Cortex of kidney (tissue), 1 donor: ENCODE measurements at places on chromosomes 3 and 15.

DNA sequence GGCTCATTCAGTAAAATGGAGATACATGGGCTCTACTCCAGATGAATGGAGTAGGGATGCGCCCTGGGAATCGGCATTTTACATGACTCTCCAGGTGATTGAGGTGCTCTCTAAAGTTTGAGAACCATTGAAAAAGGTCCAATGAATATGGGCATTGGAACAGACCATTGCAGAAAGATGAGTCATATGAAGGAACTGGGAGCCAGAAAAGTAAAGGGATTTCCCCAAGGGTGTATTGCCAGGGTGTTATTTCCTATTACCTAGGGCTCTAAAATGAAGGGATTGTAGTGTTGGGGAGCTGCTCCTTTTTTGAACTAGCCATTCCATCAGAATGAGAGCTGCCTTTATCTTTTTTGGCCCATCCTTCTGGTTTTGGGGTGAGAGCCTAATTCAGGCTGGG lies 21.7 kb downstream of the CLDN11 start:
- no peak for DNase-seq

- no peak for DNase-seq
These were observed 80.9 kb downstream of the FRMD4B start for GRCh38 chr3:69305011-69305410.

- no peak for DNase-seq
These were observed 81.5 kb upstream of the DAZL start for GRCh38 chr3:16686679-16687078.

DNA sequence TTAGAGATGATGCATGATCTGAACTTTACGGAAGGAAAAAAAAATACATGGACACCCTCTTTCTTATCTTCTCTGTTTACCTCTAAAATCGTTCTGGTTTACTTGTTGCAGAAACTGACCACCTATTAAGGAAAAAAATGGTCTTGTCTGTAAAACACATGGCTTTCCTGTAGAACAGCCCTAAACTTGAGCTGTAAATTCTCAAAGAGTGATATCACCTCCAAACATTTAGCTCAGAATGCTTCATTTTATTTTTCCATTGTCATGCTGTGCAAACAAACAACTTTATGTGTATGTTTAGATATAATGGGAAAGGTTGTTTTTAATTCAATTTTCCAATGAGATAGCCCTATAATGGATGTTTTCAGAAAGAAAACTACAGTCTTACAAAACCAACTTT lies 237.4 kb upstream of the NR2F2 start:
- DNase-seq: no peak

GRCh38 chr3:56415652-56416051 lies 52.6 kb downstream of the ERC2 start:
- DNase-seq: no peak

DNA sequence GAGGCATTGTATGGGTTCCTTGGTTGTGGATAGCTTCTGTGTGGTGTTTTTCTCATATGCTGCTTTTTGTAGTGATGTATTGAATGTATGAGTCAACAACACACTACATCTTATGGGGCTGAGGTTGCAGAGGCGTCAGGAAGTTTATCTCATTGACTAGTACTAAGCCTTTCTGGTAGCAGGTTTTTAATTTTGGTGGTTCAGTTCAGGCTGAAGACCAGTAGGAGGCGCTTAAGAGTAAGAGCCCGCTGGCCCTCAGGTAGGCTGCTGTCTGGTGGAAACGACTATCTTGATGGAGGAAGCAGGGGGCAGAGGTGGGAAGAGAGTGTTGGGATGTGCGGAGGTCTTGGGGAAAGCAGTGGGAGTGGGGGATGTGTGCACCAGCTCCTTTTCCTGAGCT lies 62.4 kb downstream of the RTP4 start:
- DNase-seq: no peak

GRCh38 chr3:69999140-70000027 lies at the start of gene SAMMSON:
Gene SAMMSON (plus strand): TSS chr3:69999733.
- DNase-seq: no peak

DNA sequence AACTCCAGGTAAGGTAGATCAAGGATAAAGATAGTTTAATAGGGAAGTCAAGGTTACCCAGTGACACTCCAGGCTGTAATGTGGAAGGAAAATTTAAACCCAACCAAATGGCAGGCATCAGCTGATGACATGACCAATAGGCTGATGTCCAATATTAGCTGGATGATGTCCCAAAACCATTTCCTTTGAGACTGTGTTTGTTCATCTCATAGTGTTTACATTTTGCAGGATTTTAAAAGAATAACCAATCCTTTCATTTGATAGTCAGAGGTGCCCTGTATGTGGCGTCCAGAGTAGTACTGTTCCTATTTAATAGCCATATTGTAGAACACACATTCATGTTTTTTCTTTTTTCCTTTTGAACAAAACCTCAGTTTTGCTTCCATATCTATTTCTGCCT lies 23.3 kb upstream of the TMEM158 start:
- DNase-seq: no peak

GRCh38 chr3:122013448-122013925 lies 8.6 kb downstream of the ILDR1 start:
- no peak for DNase-seq

- no peak for DNase-seq
These were observed 9.5 kb downstream of the PARP14 start for GRCh38 chr3:122690096-122690495.

DNA sequence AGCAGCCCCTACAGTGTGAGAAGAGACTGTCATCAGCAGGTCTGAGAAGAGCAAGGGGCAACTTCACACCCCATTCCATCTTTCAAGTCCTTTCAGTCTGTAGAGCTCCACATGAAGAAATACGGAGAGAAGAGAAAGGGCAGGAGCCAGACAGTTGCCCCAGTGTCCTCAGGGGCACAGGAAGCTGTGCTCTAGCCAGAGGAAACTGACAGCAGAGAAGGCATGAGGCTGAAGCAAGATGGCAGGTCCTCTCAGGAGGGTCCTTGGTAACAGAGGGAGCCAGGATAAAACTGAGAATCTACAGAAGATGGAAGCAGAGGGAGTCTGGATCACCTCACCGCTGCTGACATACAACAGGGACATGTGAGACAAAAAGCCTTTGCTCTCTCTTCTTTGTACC lies 47.3 kb downstream of the PLCH1 start:
- no peak for DNase-seq

GRCh38 chr15:57403017-57403416 lies 26.7 kb downstream of the CGNL1 start:
- no peak for DNase-seq

DNA sequence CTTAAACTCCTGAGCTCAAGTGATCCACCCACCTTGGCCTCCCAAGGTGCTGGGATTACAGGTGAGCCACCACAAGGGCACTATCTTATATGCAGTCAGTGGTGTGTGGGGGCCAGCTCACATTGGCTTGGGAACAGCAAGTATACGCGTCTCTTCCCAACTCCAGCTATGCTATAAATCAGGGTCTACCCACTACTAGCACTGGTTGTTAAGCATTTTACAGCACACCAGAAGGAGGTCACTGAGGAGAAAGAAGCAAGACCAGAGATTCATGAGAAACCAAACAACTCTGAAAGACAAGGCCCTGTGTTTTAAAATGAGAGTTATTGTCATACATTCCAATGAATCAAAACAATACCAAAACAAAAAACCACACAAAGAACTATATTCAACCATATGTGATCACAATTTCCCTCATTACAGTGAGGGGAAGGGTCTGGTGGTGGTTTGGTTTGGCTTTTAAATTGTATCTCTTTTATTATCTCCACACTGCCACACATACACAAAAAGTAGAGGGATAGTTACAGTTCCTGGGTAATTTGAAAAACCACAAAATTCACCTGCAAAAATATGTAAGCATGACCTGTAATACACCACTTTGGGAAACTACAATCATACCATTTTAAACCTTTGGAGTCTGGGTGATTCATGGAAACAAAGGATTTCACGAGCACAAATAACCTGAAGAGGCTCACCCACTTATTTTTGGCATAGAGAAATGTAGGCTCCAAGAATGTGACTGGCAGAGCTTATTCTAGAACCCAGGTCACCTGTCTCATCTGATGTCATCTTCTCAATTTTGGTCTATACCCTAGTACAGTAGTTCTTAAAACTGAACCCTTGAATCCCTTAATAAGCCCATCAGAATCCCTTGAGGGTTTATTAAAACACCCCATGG lies 5.2 kb downstream of the MAGI1 start:
- no peak for DNase-seq

- no peak for DNase-seq
These were observed 43.8 kb downstream of the POMGNT2 start for GRCh38 chr3:43062040-43062563.

DNA sequence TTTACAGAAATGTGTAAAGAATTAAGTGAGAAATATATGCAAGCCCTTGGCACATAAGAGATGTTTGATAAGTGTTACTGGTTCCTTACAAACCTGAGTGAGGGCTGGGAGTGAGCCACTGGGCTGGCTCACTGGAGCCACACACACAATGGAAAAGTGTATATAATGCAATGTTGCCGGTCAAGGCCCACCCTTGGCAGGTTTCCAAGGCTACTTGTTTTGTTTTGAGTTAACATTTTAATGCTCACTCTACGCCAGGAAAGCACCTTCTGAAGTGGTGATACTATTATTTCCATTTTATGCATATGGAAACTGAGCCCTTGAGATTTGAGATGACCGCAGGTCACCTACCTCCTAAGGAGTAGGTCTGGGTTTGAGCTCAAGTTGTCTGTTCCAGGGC lies 71.8 kb upstream of the FHIT start:
- DNase-seq: no peak

GRCh38 chr3:194951931-194952582 lies 266.4 kb downstream of the FAM43A start:
- DNase-seq: no peak

GRCh38 chr3:48507256-48508061 lies 3.5 kb upstream of the SHISA5 start:
- DNase-seq: no peak

DNA sequence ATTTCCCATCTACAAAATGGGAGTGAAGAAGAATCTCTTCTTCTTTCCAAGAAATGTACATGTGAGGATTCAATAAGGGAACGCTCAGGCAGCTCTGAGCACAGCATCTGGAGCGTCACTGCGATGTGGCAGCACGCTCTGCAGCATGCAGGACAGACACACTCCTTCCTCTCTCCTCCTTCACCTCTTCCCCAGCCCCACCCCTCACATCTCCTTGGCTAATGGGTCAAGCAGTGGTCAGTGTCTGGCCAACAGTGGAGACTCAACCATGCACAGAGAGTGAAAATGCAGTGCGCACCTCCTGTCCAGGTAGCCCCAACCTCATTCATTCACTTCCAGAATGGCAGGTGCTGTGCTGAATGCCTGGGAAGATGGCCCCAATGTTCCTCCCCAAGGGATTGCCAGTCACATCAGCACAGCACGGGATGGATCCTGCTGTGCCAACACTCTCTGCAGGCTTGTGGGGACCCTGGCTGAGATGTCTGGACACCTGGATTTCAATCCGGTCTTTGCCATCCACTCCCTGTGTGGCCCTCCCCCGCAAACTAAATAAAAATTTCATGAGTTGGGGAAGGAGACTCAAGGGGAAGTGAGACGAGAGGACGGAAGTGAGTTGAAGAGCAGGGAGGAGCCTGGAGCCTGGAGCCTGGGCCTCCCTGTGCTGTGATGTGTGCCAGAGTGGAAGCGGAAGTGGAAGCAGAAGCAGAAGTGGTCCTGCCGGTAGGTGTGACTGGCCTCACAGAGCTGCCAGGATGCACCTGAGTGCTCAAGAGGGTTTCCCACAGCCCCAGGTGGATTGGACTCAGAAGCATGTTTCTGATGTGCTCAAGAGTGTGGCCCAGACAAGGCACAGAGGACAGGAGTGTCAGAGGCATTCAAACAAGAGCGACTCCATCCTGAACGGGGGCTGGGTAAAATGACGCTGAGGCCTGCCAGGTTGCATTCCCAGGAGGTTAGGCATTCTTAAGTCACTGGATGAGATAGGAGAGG lies 163.9 kb downstream of the SMAD6 start:
- no peak for DNase-seq

DNA sequence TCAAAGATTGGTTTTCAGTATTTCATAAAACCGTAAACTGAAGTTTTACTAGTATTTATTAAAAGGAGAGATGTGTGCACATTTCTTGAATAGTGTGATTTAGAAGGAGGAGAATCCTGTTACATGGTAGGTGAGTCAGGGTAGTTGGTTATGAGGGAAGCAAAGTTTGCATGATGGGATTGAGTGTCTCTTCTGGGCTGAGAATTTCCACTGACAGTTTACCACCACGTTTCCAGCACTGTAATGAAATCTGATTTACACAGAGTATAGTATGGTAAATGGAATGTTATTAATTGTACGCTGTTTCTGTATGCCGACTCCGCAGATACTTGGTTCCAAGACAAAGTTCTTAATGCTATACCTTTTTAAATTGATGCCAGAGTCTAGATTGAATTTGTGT lies 1.6 kb downstream of the NECTIN3 start:
- DNase-seq: no peak

DNA sequence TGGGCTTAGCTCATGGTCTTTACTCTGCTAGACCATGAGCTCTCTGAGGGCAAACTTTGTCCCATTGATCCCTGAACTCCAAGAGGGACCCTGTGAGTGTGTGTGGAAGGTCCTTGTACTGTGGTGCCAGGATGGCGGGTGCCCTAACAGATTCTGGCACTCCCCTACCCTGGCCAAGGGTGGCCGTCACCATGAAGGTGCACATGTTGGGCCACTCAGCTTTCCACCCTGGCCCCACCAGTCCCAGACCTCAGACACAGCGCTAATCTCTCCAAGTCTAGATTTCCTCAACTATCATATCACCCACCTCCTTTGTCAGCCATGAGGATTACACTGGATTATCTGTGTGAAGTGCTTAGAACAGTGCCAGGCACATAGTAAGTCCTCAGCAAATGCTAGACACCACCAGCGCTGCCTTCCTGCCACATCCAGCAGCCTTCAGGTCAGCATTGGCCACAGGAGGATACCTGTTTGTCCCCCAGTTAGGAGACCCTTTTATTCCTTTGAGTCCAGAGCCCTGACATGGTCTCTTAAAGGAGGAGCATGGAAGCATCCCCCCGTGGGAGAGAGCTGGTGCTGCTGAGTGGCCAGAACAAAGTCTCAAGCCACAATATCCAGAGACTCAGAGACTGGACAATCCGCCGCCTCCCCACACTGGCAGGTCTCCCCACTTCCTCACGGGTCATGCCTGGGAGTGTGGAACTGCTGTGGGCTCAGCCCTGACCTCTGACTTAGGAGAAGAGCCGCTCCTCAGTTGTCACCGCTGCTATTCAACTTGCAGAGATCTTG lies 44.5 kb upstream of the SLCO2A1 start:
- no peak for DNase-seq

DNA sequence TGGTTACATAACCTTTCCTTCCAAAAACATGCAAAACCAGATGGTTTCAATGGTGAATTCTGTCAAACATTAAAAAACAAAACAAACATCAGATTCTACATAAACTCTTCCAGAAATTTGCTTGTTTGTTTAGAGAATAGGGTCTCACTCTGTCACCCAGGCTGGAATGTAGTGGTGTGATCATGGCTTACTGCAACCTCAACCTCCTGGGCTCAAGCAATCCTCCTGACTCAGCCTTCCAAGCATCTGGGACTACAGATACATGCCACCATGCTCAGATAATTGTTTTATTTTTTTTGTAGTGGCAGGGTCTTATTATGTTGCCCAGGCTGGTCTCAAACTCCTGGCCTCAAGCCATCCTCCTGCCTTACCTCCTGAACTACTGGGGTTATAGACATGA lies 36.1 kb downstream of the FBXL2 start:
- no peak for DNase-seq
